ENCODE measurements at places on chromosomes 2 and 18. TPM values are rescaled to one million over a fixed set of nuclear protein-coding genes. Genes with fewer than 3 reads are reported as not detected.

DAPL1 gene
- not detected for total RNA-seq

ZNF804A gene
- total RNA-seq = 8.0 TPM

CHST9 gene
- total RNA-seq = not detected

- no peak overlapping the region for H3K4me3 ChIP-seq
- H3K36me3 ChIP-seq = peaks cover 45% of the 10 kb centered on the region
- H3K4me1 ChIP-seq = peaks cover 36% of the 10 kb centered on the region
- no peak for DNase-seq
These were observed 250.3 kb downstream of the AGAP1 start for GRCh38 chr2:235744161-235744560.

DNA sequence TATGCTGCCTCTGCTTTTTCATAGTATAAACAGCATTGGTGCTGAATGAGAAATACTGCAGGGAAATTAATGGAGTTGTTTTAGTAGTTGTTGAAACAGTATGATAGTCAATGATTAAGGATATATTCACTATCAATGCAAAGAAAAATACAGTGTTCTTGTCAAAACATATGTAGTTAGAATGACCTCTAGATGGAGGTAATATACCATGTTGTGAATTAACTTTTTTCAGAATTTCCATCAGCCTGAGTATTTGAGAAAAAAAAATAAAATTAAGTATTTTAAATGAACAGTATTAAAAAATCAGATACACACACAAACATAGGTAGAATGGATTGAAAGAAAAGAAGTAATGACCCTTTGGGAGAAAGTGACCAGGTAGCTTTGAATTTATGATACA is 59.5 kb downstream of the RMDN2 start:
- no peak overlapping the region for H3K4me3 ChIP-seq
- no peak overlapping the region for H3K27ac ChIP-seq
- no peak for DNase-seq
- peaks cover 6% of the 10 kb centered on the region for H3K4me1 ChIP-seq
- no peaks in the 10 kb centered on the region for H3K27me3 ChIP-seq

- no peak overlapping the region for H3K4me3 ChIP-seq
- no peaks in the 10 kb centered on the region for H3K4me1 ChIP-seq
- H3K27ac ChIP-seq = no peak overlapping the region
- H3K27me3 ChIP-seq = no peaks in the 10 kb centered on the region
- DNase-seq = no peak
- H3K36me3 ChIP-seq = no peaks in the 10 kb centered on the region
These were observed 52.7 kb downstream of the PDCL3 start for GRCh38 chr2:100615471-100615870.

DNA sequence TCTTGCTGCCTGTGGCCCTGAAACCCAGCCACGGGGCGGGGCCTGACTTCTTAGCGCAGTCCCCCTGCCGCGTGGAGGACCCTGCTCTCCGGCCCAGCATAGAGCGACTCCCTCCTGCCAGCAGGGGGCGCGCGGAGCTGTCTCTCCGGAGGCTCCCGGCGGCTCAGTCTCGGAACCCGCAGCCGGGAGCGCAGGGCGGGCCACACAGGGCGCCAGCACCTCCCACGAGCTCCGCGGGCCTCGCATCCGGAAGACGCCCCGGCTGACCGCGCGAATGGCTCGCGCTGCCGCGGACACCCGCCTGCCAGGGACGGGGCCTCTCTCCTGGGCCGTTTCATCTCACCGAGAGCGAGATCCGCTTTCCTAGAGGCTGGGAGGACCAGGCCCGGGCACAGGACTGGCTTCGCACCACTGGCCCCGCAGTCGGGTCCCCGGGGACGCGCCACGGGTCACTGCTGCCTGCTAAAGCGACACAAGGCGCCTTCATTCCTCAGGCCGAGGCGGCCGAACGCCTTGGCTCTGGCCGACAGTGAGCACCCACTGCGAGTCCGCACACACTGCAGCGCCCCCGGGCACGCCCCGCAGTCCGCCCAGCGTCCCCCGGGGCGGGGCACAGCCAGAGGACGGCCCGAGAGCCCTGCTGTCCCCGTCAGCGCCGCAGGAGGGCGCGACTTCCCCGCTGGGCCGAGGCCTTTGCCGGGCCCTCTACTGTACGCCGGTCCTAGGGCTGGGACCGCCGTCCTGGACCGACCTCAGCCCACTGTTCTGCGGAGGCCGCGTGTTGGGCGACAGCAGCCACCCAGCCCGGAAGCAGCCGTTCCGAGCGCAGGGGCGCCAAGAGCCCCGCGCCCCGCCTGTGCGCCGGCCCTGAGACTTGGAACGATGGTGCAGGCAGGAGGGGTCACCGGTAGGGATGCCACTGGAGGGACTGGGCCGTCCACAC is 39.0 kb upstream of the ARHGEF4 start:
- DNase-seq = peak; percentile 93
- no peaks in the 10 kb centered on the region for H3K36me3 ChIP-seq
- H3K27ac ChIP-seq = peak overlapping the region; percentile 81
- H3K4me3 ChIP-seq = peak overlapping the region; percentile 57
- peaks cover 10% of the 10 kb centered on the region for H3K4me1 ChIP-seq

GRCh38 chr18:26813043-26813442 is 52.5 kb downstream of the AQP4 start:
- no peaks in the 10 kb centered on the region for H3K36me3 ChIP-seq
- no peaks in the 10 kb centered on the region for H3K4me1 ChIP-seq
- DNase-seq = no peak
- H3K27ac ChIP-seq = no peak overlapping the region
- no peak overlapping the region for H3K4me3 ChIP-seq

Measured in SJSA1 (cell line).